ENCODE measurements at places on chromosomes 3 and 15.

DNA sequence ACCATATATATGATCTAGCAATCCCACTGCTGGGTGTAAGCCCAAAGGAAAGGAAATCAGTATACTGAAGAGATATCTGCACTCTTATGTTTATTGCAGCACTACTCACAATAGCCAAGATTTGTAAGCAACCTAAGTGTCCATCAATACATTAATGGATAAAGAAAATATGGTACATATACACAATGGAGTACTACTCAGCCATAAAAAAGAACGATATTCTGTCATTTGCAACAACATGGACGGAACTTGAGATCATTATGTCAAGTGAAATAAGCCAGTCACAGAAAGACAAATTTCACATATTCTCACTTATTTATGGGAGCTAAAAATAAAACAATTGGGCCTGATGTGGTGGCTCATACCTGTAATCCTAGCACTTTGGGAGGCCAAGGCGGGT, 21.9 kb upstream of the ARNT2 start:
- no peak for DNase-seq

GRCh38 chr3:149215515-149215914, 6.1 kb downstream of the CP start:
- no peak for DNase-seq

DNA sequence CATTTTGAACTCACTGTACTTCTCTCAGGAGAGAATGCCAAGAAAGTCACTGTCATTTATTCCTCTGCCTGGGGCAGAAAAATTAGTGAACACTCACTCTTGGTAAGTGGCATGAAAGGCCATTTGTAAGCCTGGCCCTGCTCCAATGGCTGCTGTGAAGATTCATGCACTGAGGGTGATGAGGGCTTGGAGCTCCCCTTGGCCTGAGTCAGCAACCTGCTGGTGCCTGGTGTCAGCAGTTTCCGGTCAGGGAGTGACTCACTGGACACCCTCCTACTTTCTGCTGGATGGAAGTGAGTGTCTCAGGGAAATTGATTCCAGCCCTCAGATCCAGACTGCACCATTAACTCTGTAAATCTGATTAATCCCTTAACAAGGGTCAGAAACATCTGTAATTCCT, 37.6 kb downstream of the TRA2B start:
- no peak for DNase-seq

- no peak for DNase-seq
These were observed 177.1 kb downstream of the CD47 start for GRCh38 chr3:107913701-107914100.

- no peak for DNase-seq
These were observed 9.0 kb downstream of the APOD start for GRCh38 chr3:195574497-195575304.

DNA sequence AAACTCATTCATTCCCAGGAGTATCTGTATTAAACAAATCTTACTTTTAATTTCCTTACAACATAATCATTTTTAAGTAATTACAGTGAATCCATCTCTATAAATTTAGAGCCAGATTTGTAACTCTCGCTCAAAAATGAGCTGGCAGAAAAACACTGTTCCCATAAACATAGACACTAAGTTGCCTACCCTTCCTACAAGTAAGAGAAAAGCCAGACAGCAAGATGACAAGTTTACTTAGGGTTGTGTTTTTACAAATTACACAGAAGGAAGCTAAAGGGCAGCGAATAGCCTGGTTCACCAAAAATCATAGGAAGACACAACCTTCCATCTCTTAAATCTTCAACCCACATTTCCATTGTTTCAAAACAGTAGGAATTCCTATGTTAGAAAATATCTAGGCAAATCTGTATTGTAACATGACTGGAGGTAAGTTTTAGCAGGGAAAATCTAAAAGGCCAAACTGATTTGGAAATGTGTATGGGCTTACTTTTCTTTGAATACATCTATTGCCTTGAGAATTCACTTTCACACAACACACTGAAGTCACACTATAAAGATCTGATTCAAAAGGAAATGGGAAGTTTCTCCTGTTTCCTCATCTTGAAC, 21.7 kb downstream of the HERC1 start:
- no peak for DNase-seq

GRCh38 chr3:71489315-71489761, 94.2 kb downstream of the FOXP1 start:
- DNase-seq, result peak; percentile 63

GRCh38 chr15:77138167-77138522, 67.2 kb upstream of the TSPAN3 start:
- DNase-seq, result no peak

All from activated CD8-positive, alpha-beta memory T cell treated with anti-CD3 and anti-CD28 coated beads for 24 hours (primary cell).